Renal cortex interstitium (tissue), 15 donors: ENCODE measurements at places on chromosomes 5 and 9.

DNA sequence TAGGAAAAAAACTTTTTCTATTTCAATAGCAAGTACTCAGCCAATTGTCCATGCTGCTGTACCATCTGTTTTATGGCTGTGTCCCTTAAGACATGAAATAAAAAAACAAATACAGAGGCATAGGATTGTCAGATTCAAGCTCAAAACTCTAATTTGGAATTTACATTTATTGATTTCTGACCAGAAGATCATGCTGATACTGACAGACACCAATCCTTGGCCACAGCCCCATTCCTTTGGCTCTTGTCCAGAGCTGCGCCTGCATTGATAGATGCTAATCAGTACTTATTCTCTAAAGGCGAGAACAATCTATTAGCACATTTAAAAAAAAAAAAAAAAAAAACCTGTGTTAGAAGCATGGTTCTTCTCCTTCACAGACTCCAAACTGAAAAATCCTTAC, 384.6 kb downstream of the TMEM232 start:
- no peak for DNase-seq

- no peak for DNase-seq
These were observed 162.1 kb downstream of the ARL15 start for GRCh38 chr5:54148067-54148845.

GRCh38 chr5:181167814-181168488, 20.6 kb downstream of the OR2V2 start:
- DNase-seq, result no peak

- no peak for DNase-seq
These were observed 40.1 kb downstream of the FREM1 start for GRCh38 chr9:14870090-14870489.

GRCh38 chr9:89776795-89777525, 172.1 kb downstream of the GADD45G start:
- DNase-seq, result no peak

- no peak for DNase-seq
These were observed 85.8 kb upstream of the IFNE start for GRCh38 chr9:21567926-21568325.

DNA sequence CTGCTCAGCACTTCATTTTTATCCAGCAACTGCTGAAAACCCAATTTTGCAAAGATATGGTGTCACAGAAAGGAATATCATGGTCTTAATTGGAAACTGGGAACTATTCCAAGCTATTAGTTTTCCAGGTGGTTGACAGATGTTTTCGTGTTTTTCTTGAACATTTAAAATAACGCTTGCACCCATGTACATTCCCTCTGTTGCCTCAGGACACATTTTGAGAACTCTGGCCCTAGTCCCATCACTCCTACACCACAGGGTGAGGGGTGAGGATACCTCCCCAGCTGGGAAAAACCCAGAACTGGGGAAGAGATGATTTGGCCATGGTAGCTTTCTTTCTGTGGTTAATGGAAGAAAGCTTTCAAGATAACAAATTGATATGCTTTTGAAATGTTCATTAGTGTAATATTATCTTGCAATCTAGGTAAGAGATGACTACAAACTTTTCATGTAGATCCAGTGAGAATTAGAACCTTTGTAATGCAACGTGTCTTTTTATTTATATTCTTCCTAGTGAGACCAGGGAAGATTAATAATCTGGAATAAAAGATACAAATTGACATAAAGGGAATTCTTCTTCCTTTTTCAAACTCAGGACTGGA, 627.0 kb downstream of the RAB3C start:
- DNase-seq, result no peak

DNA sequence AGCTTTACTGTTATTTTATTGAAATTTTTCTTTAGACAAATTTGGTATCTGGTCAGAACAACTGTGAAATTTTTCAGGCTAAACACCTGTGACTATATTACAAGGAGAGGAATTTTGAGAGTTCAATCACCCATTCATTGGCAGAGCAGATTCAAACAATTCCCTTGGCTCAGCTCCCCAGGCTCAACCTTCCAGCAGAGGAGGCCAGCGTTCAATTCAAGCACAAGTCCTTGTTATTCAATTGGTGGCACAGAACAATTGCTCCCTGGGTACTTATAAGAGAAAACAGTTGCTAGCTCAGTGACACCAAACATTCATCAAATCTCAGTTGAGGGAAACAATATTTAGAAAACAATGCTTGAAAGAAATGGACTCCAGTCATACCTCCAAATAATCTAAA, 83.3 kb downstream of the SUSD1 start:
- no peak for DNase-seq

- no peak for DNase-seq
These were observed 40.4 kb downstream of the GLIS3 start for GRCh38 chr9:4259489-4259888.

DNA sequence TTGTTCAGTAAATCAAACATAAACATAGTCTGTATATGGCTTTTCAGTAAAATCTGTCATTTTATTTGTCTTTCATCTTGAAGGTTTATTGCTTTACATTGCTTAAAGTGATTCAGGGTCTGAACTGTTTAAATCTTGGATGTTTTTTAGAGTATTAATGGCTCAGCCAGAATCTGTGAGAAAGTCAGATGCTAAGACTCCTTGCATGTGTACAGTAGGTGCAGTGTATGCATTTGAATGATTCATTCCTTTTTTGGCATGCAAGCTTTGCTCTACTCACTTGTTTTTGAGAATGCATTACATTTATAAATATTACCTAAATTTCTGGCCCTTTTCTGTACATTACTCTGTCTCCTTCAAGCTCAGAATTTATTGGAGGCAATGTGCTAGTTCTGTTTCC, 271.0 kb upstream of the RIOK2 start:
- DNase-seq, result no peak

DNA sequence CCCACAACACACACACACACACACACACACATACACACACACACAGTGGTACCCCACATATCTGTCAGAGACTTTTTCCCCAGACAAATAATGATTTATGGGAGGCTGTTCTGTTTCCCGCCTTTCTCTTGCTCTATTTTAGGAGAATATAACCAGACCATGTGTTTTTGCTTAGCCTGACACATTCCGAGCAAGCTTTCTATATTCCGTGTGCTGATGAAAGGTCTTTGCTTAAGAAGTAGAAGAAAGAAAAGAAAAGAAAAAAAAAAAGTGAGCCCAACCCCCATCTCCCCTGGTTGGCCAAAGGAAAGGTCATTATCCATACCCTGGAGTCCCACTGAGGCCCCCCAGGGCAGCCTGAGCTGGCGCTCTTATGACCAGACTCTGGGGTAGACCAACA, 338.6 kb downstream of the SLIT3 start:
- DNase-seq, result peak; percentile 54

DNA sequence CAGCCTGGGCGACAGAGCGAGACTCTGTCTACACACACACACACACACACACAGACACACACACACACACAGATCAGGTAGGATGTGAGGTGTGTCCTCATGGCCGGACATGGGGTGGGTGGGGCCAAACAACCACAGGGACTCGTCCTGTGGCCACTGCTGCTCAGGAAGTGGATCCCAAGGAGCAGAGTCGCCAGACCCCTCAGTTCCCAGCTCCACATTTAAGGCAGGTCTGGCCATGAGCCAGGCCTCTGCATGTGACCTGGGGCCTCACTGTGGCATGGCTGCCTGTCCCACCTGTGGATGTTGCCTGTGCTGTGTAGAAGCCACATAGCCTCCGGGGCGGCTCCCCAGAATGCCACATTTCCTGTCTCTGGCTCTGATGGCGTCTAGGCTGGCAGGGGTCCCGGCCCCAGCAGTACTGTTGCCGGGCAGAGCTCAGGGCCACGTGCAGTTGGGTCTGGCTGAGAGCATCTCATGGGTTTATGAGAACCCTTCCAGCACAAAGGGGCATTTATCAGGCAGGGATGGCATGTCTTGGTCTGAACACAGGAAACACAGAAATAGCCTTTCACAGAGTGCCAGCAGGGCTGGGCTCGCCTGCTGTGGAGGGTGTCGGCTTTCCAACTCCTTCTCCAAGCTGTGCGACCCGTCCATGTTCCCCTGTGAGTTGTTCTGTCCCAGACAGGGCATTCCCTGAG, 9.9 kb upstream of the NINJ1 start:
- no peak for DNase-seq

DNA sequence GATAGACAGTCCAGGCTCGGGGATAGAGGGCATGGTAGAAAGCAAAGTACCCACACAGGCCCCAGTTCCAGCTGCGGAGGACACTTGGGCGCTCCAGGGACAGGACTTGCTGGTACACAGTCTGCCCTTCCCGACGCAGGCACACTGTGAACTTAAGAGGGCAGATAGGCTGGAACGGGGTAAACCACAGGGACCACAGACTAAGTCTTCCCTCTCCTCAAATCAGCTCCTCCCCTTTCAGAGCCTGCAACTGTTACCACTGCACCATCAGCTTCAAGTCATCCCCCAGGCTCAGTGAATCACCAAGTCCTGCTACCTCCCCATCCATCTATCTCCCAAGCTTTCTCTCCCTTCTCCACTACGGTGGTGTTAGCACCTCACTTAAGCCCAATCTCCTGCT, 7.3 kb downstream of the GBA2 start:
- DNase-seq, result no peak

- DNase-seq, result no peak
These were observed 321.0 kb downstream of the AGTPBP1 start for GRCh38 chr9:85420750-85421149.

DNA sequence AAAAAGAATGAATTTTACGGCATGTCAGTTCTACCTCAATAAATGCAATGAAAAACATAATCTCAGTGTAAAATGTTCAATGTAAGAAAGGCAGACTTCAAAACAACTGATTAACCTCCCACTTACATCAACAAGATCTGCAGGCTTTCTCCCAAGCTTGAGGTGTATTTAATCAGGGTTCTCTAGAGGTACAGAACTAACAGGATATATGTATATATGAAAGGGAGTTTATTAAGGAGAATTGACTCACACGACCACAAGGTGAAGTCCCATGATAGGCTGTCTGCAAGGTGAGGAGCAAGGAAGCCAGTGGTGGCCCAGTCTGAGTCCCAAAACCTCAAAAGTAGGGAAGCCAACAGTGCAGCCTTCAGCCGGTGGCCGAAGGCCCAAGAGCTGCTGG, 35.9 kb downstream of the MARCHF3 start:
- no peak for DNase-seq

GRCh38 chr5:164302533-164303235, 797.3 kb downstream of the MAT2B start:
- DNase-seq, result no peak
